ENCODE measurements at places on chromosomes 7 and 10. TPM values are rescaled to one million over a fixed set of nuclear protein-coding genes. Genes with fewer than 3 reads are reported as not detected.

GRCh38 chr7:131555552-131556052 lies 826 bp downstream of the PODXL start:
- no peak for DNase-seq

GRCh38 chr10:73253225-73253555 lies 746 bp upstream of the MRPS16 start:
- DNase-seq, result peak; percentile 12

DNA sequence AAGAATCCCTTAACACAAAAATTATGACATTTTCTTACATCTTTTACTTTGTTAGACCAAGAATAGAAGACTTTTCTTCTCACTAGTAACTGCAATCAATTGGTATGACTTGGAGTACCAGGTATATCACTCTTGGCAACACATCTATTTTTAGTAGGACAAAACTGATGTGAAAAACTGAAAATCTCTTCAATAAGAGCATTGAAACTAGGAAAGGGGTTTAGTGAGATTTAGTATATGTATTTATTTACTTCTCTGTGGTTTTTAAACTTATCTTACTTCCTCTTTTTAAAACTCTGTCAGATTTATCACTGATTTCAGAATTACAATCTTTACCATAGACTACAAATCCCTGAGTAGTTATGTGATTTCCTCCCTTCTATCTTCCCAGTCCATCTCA lies 366.2 kb downstream of the PCDH15 start:
- no peak for DNase-seq

DNA sequence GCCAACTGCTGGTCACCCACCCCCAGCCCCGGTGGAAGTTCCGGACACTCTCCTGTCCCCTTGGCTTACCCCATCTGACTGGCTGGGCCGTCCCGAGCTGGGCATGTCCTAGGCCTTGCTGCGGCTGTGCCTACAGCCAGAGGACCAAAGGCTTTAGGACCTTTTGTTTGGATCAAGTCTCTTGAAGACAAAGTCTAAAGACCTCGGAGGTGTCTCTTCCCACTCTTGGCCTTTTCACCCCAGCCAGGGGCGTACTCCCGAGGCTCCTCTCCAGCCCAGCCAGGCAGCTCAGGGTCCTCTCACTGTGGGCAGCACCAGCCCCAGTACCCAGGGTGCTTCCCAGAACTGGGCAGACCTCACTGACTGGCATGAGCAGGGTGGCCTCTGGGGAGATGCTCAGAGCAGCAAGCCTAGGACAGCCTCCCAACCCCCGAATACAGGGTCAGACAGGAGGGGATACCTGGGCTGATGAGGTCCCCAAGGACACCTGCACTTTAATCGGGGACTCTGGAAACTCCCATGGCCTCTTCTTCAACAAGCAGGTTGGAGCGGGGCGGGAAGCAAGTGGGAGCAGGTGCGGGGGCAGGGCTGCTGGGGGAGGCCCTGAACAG lies 2.7 kb upstream of the PWWP2B start:
- DNase-seq, result no peak

The TACR2 gene
- 0.15 TPM for total RNA-seq

DNA sequence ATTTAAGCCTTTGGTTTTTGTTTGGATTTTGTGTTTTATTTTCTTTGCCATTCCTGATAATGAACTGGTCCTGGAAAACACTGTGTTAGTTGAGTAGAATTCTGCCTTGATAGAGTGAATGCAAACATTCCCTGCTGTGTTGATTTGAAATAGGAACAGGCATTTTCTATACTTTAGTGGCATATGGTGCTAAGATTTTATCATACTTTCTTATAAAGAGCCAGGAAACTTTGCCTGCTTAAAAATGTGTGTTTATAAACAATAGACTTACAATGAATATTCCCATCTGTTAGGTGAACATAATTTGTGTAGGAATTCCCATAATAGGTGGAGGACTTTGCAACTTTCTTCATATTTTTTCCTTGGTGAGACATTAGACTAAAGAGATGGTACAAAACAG lies 333.3 kb downstream of the SDK1 start:
- no peak for DNase-seq

The NODAL gene
- not detected for total RNA-seq

The DRGX gene
- total RNA-seq, result not detected

DNA sequence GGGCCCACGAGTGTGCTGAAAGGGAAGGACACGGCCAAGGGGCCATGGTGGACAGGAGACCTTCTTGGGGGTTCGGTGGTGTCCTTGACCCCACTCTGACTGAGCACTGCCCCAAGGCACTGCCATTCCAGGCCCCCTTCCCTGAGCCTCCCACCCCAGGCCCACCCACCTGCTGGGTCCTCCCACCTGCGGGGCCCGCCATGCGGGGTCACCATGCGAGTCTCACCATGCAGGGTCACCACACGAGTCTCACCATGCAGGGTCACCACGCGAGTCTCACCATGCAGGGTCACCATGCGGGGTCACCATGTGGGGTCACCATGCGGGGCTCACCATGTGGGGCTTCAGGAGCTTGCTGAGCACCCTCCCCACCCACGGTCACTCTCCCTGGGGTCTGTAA lies 76.3 kb downstream of the LHPP start:
- DNase-seq, result no peak

- DNase-seq, result no peak
Measured at GRCh38 chr10:64546073-64546472, 1024.9 kb downstream of the REEP3 start.

DNA sequence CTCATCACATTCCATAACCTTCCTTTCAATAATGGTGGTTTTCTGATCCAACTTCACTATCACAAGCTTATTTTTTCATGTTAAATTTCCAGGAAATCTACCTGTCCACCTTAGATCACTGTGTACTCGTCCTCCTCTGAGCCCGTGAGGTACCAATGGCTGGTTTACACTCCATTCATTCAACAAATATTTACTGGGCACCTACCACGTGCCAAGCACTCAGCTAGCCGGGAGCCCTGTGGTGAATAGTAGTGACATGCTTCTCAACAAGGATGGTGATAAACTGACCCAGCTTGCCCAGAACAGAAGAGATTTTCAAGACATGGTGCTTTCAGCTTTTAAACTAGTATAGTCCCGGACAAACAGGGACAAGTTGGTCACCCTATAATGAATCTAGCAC lies 98.2 kb downstream of the FAM204A start:
- no peak for DNase-seq

- DNase-seq, result no peak
Measured at GRCh38 chr7:105665684-105666083, 84.4 kb upstream of the EFCAB10 start.

- DNase-seq, result no peak
Measured at GRCh38 chr7:28745351-28745750, 212.8 kb downstream of the TRIL start.

DNA sequence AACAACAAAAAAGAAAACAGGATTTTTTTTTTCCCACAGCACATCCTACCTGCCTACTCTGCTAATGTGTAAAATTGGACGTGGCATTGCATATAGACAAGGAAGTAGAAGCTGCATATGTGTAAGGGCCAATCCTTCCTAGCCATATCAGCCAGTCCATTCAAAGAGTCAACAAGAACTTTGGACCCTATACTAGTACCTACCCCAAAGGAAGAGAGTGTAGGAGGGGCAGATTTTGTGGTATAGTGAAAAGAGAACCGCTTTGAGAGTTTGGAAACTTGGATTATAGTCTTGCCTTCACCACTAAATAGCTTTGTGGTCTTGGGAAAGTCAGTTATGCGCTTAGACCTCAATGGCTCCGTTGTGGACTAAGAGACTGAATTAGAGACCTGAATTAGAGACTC lies 12.1 kb upstream of the MCU start:
- no peak for DNase-seq

- no peak for DNase-seq
Measured at GRCh38 chr7:96198047-96198636, 123.8 kb downstream of the SLC25A13 start.

The LOXL4 gene
- 1.2 TPM for total RNA-seq

GRCh38 chr7:110940756-110941155 lies 150.2 kb upstream of the LRRN3 start:
- DNase-seq, result no peak

- no peak for DNase-seq
Measured at GRCh38 chr7:133836666-133837065, 290.5 kb upstream of the LRGUK start.

The SFTPA1 gene
- total RNA-seq, result not detected
